Testis (tissue), 5 donors: ENCODE measurements at places on chromosomes 13 and 19.

DNA sequence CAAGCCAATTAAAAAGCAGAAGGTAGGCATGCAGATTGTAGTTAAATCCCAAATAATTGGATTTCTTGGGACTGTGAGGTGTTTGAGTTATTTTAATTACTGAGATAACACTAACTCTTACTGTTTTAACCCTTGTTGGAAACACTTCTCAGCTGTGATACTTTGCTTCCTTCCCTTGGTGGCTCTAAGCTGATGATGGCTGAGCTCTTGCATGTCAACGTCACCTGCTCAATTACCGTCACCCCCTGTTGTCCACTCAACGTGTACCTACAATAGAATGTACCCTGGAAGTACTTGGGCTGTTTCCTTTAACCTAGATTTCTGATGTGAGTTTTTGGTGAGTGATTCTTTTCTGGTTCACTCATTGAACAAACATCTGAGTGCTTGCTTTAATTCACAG, 303.4 kb downstream of the SLC7A1 start:
- no peak for DNase-seq

GRCh38 chr19:492091-492531, 4.2 kb upstream of the MADCAM1 start:
- DNase-seq: no peak

GRCh38 chr13:57582032-57582431, 49.5 kb upstream of the PCDH17 start:
- no peak for DNase-seq

DNA sequence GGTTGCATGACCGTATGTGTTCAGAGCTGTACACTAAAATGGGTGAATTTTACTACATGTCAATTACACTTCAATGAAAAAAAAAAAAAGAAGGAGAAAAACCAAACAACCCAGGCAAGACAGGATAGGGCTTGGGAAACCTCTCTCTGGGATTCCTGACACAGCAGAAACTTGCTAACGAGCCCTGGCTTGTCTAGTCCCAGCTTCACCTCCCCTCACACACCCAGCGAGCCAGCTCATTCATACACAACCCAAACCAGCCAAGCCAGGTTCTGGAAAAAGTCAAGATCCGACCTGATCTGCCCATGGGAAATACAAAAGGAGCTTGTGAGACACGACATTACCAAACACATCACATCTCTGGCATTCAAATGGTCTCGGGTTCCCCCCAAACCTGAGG, 3.7 kb upstream of the TECR start:
- DNase-seq: no peak

GRCh38 chr13:32056316-32056715, 24.7 kb downstream of the FRY start:
- no peak for DNase-seq

GRCh38 chr19:16012552-16012951, 63.7 kb upstream of the TPM4 start:
- DNase-seq: no peak

GRCh38 chr13:52615812-52616211, 26.4 kb upstream of the HNRNPA1L2 start:
- DNase-seq: no peak

GRCh38 chr19:49573009-49573408, 7.3 kb downstream of the NOSIP start:
- no peak for DNase-seq

DNA sequence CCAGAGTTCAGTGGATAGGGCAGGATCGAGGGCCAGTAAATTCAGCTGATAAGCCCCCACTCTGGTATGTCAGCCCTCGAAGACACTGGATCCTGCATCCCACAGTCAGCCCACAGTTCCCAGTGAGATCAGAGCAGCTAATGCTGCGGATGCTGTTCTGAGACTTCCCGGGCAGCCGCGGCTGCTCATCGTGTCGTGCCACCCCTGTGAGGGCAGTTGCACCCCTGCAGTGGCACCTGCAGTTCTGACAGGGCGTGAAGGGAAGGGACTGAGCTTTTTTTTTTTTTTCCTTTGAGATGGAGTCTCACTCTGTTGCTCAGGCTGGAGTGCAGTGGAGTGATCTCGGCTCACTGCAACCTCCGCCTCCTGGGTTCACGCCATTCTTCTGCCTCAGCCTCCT, 7.5 kb upstream of the EPN1 start:
- no peak for DNase-seq

- no peak for DNase-seq
Observed at GRCh38 chr19:2303211-2303798, 4.6 kb downstream of the LINGO3 start.

GRCh38 chr19:41352609-41353465, 885 bp downstream of the TGFB1 start:
- peak; percentile 56 for DNase-seq

DNA sequence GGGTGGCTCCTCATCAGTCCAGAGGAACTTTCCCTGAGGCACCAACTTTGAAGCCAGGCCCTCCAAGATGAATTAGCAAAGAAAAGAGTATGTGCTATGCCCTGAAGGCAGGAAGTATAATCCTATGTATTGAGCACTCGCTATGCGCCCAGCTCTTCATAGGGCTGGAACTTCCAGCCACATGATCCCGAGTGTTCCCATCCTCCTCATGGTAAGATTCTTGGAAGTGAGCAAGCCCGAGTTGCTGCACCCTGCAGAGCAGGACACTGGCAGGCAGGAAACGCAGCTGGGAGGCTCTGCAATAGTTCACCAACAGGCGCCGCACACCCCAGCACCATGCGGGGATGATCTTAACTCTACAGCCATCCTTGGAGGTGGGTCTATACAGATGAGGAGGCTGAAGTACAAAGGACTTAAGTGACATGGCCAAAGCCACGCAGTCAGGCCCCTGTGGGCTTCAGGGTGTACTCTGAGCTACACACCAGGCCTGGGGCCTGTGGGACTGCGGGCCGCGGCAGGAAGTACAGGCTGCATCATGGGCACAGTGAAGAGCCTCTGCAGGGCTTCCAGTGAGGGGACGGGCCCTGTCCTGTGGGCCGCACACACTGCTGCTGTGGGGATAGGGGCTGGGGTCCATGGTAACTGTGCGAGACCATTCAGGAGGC, 25.1 kb downstream of the C19orf47 start:
- no peak for DNase-seq

GRCh38 chr19:11164879-11165406, 9.4 kb upstream of the SPC24 start:
- DNase-seq: peak; percentile 79

DNA sequence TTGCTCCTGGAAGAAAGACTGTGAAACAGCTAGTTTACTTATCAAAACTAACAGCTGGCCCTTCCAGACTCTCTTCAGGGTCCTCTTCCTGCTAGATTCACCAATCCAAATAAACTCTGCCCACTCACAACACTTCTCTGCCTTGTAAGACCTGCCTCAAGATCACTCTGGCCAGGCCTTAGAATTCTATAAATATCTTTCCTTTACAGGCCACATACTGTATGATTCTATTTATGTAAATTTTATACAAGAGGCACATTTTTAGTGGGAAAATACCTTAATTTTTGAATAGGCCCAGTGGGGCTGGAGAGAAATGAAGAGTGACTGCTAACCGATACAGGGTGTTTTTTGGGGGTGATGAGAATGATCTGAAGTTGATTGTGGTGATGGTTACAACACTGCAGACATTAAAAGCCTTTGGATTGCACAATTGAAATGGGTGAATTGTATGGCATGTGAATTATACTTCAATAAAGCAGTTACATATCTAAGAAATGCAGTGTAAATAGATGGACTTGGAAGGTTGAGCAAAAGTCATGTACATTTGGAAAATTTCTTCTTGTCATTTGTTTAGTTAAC, 141.8 kb downstream of the GPC5 start:
- DNase-seq: no peak

GRCh38 chr19:19552798-19553197, 14.7 kb downstream of the CILP2 start:
- no peak for DNase-seq

- no peak for DNase-seq
Observed at GRCh38 chr13:97492257-97492656, 58.3 kb downstream of the RAP2A start.

- DNase-seq: no peak
Observed at GRCh38 chr13:99298056-99298455, 9.1 kb downstream of the GPR183 start.

DNA sequence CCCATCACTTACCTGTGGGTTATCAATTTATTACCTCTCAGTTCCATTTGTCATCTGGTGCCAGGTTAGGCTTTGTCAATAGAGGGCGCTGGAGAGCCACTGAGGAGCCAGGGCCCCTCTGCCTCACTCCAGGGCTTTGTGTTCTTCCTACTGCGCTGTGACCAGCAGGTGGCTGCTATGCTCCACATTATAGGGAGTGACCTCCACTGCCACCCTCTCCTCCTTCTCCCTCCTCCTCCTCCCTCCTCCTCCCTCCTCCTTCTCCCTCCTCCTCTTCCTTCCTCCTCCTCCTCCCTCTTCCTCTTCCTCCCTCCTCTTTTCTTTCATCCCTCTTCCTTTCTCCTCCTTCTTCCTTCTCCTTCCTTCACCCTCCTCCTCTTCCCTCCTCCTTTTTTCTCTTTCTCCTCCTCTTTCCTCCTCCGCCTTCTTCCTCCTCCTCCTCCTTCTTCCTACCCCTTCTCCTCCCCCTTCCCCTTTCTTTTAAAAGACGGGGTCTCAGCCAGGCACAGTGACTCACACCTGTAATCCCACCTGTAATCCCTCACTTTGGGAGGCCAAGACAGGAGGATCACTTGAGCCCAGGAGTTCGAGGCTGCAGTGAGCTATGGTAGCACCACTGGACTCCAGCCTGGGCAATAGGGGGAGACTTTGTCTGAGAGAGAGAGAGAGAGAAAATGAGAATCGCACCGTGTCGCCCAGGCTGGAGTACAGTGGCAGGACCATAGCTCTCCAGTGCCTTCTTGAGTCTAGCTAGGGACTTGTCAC, 10.3 kb upstream of the ZBTB32 start:
- peak; percentile 91 for DNase-seq

GRCh38 chr13:25468325-25469168, 96.8 kb downstream of the ATP8A2 start:
- peak; percentile 67 for DNase-seq
